ENCODE measurements at places on chromosomes 7 and 10.
A peak's percentile ranks its signal among the peaks of the same experiment; 100 is the strongest.

DNA sequence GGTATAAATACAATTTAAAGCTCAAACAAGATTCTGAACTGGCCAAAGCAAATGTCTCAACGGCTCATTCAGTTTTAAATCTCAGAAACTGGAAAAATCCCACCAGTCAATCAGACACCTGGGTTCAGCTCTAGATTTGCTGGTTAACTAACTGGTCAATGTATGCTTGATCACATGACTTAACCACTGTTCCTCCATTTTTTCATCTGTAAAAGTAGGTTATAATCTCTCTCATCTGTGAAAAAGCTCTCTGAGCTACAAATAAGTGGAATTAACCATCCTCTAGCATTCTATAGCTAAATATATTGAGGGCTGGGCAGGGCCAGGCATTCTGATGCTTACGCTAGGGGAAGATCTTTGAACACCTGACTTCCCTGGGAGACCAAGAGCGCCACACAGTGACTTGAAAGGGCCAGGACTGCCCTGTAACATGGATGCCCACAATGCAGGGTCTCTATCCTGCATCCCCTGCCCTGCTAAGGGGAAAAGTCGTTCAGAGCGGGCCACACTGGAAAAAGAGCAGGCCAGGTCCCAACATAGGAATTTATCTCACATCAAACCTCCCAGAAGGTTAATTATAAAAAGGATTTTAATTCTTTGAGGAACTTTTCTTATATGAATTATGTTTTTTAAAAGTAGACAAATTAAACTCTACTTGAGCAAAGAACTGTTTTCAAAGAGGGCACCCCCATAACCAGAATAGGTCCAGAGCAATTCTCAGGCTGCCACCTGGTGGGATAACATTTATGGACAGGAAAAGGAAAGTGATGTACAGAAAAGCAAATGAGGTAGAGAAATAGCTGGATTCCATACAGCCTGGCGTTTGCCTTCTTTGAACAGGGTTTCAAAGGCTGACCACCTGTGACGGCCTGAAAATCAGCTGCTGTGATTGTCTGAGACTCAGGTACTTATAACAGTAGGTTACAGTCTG is 1.8 kb downstream of the RP9 start:
- peak; percentile 63 for DNase-seq

- no peak for DNase-seq
These were observed 506 bp downstream of the CTTNBP2 start for GRCh38 chr7:117872561-117873309.

GRCh38 chr7:28144266-28144665 is 36.3 kb downstream of the JAZF1 start:
- no peak for DNase-seq

- no peak for DNase-seq
These were observed 216.5 kb downstream of the DNAJB6 start for GRCh38 chr7:157553256-157553655.

All from Kasumi-1 (cell line).